ENCODE measurements at places on chromosomes 5 and 9.

DNA sequence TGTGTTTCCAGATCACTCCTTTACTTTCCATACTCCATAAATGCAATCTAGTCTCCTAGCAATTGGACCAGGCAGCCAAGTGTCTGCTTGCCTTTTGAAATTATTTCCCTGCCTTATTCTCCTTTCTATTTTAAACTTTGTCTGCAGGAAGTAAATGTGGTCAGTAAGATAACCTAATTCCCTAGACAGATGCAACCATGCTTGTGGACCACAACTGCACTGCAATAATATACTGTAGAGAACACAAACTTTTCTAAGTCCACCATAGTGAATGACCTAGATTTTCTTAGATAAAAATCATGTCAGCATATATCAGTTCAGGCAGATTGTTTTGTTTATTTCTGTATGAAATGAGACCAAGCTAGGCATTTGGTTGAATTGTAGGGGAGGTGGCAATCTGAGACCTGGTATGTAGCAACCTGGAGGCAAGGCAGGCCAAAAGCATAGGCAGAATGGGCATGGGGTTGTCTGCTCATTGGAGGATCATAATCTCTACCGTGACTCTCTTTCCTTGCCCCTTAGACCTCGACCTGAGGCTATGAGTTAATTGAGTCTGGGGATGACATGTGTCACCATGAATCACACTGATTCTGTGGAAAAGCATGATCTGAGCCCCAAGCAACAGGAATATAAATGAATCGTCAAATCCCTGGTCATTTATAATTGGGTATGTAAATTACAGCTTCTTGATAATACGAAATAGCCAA, 20.7 kb downstream of the ACTL7B start:
- no peak for DNase-seq

DNA sequence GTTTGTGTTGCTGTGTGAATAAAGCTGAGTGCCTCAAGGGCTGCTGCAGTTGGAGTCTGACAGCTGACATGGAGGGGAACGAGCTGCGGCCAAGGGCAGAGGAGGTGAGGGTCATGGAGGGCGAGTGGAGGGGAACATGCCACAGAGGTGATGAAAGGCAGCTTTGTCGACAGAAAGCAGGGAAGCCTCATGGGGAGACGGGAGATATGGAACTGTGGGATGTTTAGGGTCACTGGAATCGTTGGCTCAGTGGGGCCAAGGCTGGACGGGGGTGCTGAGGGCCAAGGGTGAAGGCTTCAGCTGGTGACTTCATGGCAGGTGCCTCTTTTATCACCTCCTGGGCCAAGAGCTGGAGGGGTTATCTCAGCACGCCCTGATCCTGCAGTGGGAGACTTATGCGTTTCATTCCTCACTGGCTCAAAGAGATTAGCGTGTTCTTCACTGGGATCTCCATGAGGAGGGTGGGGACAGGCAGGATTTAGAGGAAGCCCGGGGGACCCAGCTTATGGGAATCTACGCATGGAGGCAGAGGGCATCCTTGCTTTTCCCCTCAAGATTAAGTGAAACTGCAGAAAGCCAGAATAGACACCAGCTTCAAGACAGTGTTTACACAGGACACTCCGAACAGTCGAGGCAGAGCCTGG, 42.2 kb downstream of the FAM240B start:
- DNase-seq = no peak

DNA sequence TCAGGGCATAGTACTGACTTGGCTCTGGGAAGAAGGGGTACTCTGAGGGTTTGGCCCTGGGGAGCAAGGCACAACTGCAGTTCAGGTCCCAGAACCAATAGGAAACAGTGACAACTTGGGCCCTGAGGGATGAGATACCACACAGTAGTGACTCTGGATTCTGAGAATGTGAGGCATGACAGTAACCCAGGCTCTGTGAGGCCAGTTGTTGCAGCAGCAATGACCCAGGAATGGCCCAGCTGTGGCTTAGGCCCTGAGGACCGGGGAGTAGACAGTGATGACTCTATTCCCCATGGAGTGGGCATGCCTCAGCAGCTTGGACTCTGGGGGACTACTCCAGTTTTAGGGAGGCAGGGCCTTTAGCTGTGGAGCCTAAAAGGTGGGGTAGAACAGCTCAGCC, 21.5 kb upstream of the NFIL3 start:
- DNase-seq = no peak

DNA sequence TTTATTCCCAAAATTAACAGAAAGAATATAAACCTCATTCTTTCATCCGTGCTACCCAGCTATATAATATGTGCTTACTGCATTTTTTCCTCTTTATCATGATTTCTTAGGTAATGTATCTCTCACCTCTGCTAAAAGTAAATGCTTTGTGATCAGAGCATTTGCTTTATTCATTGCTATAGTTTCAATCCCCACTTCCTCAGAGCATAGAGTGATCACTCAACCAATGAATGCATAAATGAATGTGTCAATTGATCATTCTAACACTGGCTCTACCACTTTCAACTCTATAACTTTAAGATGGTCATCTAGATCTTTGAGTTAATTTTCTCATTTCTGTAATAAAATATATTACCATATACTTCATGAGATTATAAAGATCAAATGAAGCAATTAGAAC, 719.2 kb downstream of the CETN3 start:
- no peak for DNase-seq

- DNase-seq = no peak
Measured at GRCh38 chr9:81382281-81382680, 307.1 kb downstream of the TLE1 start.

GRCh38 chr5:172015346-172015745, 8.9 kb upstream of the FBXW11 start:
- no peak for DNase-seq

DNA sequence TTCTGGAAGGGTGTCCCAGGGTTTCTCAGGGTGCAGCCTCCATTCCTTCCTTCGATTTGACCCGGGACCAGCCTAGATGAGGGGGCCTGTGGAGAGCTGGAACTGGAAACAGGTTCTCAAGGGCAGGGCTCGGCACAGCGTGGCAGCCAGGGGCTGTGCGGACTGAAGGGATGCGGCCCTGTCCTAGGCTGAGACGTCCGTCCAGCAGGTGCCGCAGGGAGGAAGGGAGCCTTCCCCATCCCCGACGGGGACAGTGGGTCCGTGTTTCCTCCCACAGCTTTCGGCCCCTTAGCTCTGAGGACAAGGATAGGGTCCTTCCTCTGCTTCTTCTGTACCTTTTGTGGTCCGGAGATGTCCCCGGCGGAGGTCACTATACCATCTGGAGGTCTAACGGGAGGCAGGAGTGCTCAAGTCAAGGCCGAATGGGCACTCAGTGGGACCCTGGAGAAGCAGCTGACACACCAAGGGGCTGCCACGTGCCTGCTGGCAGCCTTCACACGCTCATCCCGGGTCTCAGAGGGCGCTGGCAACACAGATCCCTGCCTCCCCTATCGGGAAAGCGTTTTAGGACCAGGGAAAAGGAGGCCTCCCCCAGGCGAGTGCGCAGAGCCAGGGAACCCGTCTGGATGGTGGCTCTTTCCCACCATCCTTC, 49.9 kb downstream of the USP20 start:
- no peak for DNase-seq

DNA sequence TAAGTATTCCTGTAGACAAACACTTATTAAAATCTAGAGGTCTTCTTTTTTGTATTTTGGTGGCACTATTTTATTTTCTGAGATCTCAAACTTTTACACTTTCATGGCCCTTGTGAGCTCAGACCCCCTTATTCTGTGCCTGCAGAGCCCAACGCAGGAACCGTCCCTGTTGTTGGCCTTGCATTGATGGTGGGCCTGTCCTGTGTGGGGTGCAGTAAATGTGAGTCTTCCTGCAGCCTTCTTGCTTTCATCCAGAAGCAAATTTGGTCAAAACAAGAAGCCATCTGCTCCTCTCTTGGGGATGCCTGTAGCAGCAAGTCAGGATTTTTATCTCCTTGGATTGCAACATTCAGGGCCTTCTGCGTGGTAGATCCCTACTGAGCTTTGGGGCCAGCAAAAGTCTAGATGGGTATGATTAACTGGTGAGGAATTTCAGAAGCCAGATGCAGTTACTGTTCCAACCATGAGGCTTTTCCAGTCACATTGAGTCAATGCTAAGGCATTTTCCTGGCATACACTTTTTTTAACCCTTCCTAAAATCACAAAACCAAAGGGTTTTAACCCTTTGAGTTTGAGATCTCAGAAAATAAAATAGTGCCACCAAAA, 31.7 kb downstream of the BASP1 start:
- DNase-seq = no peak

DNA sequence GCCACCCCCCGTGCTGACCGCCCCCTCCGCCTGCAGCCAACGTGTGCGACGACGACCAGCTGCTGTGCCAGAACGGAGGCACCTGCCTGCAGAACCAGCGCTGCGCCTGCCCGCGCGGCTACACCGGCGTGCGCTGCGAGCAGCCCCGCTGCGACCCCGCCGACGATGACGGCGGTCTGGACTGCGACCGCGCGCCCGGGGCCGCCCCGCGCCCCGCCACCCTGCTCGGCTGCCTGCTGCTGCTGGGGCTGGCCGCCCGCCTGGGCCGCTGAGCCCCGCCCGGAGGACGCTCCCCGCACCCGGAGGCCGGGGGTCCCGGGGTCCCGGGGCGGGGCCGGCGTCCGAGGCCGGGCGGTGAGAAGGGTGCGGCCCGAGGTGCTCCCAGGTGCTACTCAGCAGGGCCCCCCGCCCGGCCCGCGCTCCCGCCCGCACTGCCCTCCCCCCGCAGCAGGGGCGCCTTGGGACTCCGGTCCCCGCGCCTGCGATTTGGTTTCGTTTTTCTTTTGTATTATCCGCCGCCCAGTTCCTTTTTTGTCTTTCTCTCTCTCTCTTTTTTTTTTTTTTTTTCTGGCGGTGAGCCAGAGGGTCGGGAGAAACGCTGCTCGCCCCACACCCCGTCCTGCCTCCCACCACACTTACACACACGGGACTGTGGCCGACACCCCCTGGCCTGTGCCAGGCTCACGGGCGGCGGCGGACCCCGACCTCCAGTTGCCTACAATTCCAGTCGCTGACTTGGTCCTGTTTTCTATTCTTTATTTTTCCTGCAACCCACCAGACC, 80.2 kb downstream of the NTNG2 start:
- no peak for DNase-seq

- no peak for DNase-seq
Measured at GRCh38 chr5:111173476-111173875, 50.7 kb upstream of the CAMK4 start.

GRCh38 chr5:173643964-173644363, 27.5 kb upstream of the BOD1 start:
- no peak for DNase-seq

GRCh38 chr5:6578676-6579343, 54.0 kb downstream of the NSUN2 start:
- no peak for DNase-seq

- no peak for DNase-seq
Measured at GRCh38 chr9:120625222-120625621, 45.3 kb upstream of the CDK5RAP2 start.

DNA sequence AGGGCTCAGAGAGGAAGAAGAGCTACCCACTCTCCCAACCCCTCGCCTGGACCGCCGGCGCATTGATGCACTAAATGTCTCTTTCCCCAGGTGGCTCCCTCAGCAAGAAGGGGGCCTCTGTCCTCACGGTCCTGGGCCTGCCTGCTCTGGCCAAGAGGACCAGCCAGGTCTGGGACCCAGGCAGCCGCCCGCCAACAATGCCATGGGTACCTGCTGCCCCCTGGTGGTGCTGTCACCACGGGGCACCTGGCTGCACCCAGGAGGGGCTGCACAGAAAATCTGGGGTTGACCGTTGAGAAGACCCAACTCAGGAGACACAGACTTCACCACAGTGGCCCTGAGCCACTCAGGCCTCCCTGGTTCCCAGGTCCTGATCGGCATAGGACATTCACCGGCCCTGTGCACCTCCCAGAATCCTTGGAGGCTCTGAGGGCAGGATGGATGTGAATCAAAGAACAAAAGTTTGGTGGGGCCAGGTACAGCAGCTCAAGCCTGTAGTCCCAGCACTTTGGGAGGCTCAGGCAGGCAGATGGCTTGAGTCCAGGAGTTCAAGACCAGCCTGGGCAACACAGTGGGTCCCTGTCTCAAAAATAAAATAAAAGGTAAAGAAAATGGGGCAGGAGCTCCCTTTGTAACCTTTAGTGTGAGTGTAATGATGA, 2.4 kb upstream of the VAV2 start:
- peak; percentile 58 for DNase-seq

- no peak for DNase-seq
Measured at GRCh38 chr9:122186301-122186700, 26.6 kb downstream of the MORN5 start.

GRCh38 chr5:17275289-17276158, 58.1 kb downstream of the BASP1 start:
- DNase-seq = no peak

DNA sequence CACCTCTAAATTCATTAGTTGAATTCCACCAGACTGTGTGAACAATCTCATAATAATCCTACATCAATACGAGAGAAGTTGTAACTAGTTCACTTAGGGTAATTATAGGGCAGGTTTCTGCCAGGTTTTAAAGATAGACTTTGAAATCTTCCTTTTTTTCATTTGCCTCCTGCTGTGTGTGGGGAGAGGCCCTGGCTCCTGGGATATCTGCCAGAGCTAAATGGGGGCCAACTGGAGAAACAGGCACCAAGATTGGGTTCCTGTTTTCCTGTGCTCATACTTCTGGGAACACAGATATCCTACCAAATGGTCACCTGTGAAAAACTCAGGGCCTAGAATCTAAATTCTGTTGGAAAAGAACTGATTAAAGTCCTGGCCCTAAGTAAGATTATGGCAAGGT, 42.3 kb downstream of the SH3RF2 start:
- DNase-seq = no peak

DNA sequence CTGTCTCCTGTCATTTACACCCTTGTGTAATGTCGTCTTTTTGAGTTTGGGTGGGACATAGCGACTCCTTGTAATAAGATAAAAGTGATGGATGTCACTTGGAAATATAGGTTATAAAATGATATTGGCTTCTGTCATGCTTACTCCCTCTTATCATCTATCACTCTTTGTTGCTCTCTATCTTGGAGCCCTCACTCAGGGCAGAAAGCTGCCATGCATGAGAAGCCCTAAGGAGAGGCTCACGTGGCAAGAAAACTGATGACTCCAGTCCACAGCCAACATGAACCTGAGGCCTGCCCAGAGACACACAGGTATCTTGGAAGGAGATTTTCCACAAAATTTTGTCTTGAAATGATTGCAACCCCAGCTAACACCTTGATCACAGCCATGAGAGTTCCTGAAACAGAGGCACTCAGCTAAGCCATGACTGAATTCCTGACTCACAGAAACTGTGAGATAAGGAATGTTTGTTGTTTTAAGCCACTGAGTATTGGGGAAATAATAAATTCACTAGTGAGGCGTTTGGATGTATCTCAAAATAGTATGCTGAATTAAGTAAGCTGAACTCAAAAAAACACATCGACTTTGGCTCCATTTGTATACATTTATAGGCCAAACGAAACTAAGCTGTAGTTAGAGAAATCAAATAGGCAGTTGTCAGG, 216.7 kb downstream of the CDH18 start:
- no peak for DNase-seq

GRCh38 chr5:1161833-1162229, 39.6 kb upstream of the SLC6A19 start:
- no peak for DNase-seq

- no peak for DNase-seq
Measured at GRCh38 chr5:72144762-72145161, 37.5 kb downstream of the MAP1B start.
